ENCODE measurements at places on chromosomes 13 and 19. TPM values are rescaled to one million over a fixed set of nuclear protein-coding genes. Genes with fewer than 3 reads are reported as not detected.

- no peak for DNase-seq
Observed at GRCh38 chr13:49566461-49566860, 18.9 kb downstream of the RCBTB1 start.

- peak; percentile 22 for DNase-seq
Observed at GRCh38 chr19:46924874-46925547, 64.2 kb downstream of the ARHGAP35 start.

OR7A5 gene
- total RNA-seq: not detected

ZNF615 gene
- total RNA-seq: 9.0 TPM

GRCh38 chr19:39823686-39824085, 10.3 kb downstream of the DYRK1B start:
- no peak for DNase-seq

GRCh38 chr19:15210323-15210781, 9.6 kb upstream of the NOTCH3 start:
- DNase-seq: peak; percentile 96

- no peak for DNase-seq
Observed at GRCh38 chr13:95601216-95601615, 43.3 kb downstream of the DZIP1 start.

IFNL2 gene
- total RNA-seq: not detected

ZNF761 gene
- total RNA-seq: 9.1 TPM

DNA sequence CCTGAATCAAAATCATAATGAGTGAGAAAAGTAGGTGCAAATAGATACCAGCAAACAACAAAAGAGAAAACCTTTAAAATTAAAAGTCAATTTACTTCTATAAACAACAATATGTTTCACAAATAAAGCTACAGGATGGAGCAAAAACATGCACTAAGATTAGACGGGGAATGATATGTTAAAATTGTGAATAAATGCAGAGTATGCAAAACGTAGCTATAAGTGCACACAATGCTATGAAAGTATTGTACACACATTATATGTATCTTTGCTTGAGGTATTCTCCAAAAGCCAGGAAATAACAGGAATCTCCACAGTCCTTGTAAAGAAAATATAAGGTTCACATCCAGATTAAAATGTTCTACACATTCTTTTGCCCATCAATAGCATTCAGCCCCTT, 523.9 kb downstream of the EFNB2 start:
- no peak for DNase-seq

- no peak for DNase-seq
Observed at GRCh38 chr19:42090672-42091071, 14.7 kb downstream of the ZNF574 start.

CBY2 gene
- total RNA-seq: not detected

- no peak for DNase-seq
Observed at GRCh38 chr19:6413291-6413690, 11.3 kb downstream of the KHSRP start.

GRCh38 chr19:14979476-14980255, at the start of gene SLC1A6:
Gene SLC1A6, minus strand, starts transcription at chr19:14979864. Its CDS starts 6,954 bp downstream, at chr19:14972910.
- no peak for DNase-seq

GRCh38 chr13:21310220-21310619, 133.8 kb downstream of the MRPL57 start:
- peak; percentile 92 for DNase-seq

NECTIN2 gene
- 46.5 TPM for total RNA-seq

GRCh38 chr13:26847281-26847680, 86.7 kb upstream of the GPR12 start:
- no peak for DNase-seq

- peak; percentile 44 for DNase-seq
Observed at GRCh38 chr19:42281146-42281826, 12.2 kb downstream of the CIC start.

MISP3 gene
- 0.54 TPM for total RNA-seq

CGB5 gene
- total RNA-seq: not detected

Data from MCF 10A (cell line).